HS-5 (cell line): ENCODE measurements at places on chromosomes 4 and X.
A peak's percentile ranks its signal among the peaks of the same experiment; 100 is the strongest.

DNA sequence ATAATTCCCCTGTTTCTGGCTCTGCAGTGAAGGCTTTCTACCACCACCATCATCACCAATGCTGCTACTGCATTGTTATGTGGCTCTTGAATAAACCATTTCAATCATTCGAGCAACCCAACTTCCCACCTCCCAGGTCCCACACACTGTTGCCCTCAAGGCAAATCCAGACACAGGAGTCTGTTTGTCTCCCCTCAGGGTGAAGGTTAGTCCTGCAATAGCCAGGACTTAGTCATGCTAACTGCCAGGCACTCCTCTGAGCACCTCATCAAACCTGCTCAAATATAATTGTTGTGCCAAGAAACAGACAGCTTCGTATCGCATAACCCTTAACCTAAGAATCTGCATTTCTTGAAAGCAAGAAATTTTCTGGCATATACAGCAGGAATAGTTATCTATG is 213.2 kb downstream of the KDR start:
- DNase-seq: no peak

GRCh38 chrX:24113181-24113580 is 36.3 kb upstream of the ZFX start:
- no peak for DNase-seq

GRCh38 chr4:39357002-39357401 is 9.2 kb downstream of the RFC1 start:
- no peak for DNase-seq

DNA sequence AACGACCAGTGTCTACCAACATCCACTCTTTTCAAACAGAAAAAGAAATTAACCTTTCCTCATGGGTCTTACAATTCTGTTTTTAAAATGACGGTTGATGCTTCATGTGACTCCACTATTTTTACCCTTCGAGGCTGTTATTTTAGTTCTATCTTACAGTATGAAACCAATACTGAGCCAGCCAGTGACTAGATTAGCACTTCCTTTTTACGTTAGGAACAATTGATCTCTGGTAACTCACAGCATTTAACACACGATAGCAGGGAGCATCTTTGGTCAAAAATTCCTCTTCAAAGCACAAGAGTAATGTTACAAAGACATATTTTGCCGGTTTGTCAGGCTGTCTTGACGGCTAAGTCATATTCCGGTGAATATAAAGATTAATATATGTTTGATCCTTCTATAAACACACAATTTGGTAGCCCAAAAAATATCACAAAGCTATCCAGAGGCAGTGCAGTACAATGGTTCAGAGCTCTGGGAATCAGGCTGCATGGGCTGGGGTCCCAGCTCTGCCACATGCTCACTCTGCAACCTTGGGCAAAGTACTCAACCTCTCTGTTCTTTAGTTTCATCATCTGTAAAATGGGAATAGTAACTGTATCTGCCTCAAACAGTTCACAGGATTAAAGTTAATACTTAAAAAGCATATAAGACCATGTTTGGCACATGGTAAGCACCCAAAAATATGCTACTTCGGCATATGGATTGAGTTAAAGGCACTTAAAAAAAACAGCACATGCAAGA is 62.9 kb upstream of the TXK start:
- DNase-seq: no peak

DNA sequence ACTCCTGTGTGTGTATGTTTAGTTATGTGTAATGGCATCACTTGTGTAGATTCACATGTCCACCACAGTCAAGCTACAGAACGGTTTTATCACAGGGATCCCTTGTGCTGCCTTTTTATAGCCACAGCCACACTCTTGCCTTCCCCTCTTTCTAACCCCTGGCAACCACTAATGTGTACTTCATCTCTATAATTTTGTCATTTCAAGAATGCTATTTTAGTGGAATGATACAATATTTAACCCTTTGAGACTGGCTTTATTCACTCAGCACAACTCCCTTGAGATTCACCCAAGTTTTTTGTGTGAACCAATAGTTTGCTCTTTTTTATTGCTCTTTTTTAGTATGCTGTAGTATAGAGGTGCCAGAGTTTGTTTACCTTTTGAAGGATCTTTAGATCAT is 112.1 kb downstream of the CDKL5 start:
- DNase-seq: no peak

- DNase-seq: peak; percentile 52
Measured at GRCh38 chr4:83320548-83320947, 14.1 kb downstream of the HPSE start.

- DNase-seq: no peak
Measured at GRCh38 chr4:118193421-118193820, 159.1 kb downstream of the NDST3 start.

- DNase-seq: no peak
Measured at GRCh38 chr4:173403051-173403450, 4.1 kb upstream of the SCRG1 start.

GRCh38 chr4:11050766-11051165 is 366.2 kb upstream of the CLNK start:
- DNase-seq: no peak
